Astrocyte (in vitro differentiated cells and primary cell): ENCODE measurements at places on chromosomes 11 and 22. TPM values are rescaled to one million over a fixed set of nuclear protein-coding genes. Genes with fewer than 3 reads are reported as not detected.

- H3K4me3 ChIP-seq, result no peak overlapping the region
- H3K36me3 ChIP-seq, result peaks cover 24% of the 10 kb centered on the region
Measured at GRCh38 chr11:18310800-18311340, 11.1 kb downstream of the HPS5 start.

- H3K27ac ChIP-seq, result no peak overlapping the region
- no peaks in the 10 kb centered on the region for H3K27me3 ChIP-seq
- H3K4me1 ChIP-seq, result no peaks in the 10 kb centered on the region
- no peaks in the 10 kb centered on the region for H3K36me3 ChIP-seq
Measured at GRCh38 chr22:46569055-46569847, 31.8 kb upstream of the CELSR1 start.

Gene PITPNM1
- 61.1 and 71.5 TPM in 2 replicates for total RNA-seq

- H3K27me3 ChIP-seq, result peaks cover 5% of the 10 kb centered on the region
- no peaks in the 10 kb centered on the region for H3K36me3 ChIP-seq
- no peak overlapping the region for H3K27ac ChIP-seq
- no peak for DNase-seq
Measured at GRCh38 chr11:63917692-63918506, 935 bp upstream of the RCOR2 start.

Gene GRAMD1B
- 4.9 and 6.5 TPM in 2 replicates for total RNA-seq

GRCh38 chr11:86278226-86278625 lies 23.8 kb upstream of the HIKESHI start:
- peaks cover 15% of the 10 kb centered on the region for H3K36me3 ChIP-seq
- no peak overlapping the region for H3K27ac ChIP-seq
- no peaks in the 10 kb centered on the region for H3K27me3 ChIP-seq
- H3K4me3 ChIP-seq, result no peak overlapping the region

Gene CASP5
- not detected in 2 replicates for total RNA-seq

DNA sequence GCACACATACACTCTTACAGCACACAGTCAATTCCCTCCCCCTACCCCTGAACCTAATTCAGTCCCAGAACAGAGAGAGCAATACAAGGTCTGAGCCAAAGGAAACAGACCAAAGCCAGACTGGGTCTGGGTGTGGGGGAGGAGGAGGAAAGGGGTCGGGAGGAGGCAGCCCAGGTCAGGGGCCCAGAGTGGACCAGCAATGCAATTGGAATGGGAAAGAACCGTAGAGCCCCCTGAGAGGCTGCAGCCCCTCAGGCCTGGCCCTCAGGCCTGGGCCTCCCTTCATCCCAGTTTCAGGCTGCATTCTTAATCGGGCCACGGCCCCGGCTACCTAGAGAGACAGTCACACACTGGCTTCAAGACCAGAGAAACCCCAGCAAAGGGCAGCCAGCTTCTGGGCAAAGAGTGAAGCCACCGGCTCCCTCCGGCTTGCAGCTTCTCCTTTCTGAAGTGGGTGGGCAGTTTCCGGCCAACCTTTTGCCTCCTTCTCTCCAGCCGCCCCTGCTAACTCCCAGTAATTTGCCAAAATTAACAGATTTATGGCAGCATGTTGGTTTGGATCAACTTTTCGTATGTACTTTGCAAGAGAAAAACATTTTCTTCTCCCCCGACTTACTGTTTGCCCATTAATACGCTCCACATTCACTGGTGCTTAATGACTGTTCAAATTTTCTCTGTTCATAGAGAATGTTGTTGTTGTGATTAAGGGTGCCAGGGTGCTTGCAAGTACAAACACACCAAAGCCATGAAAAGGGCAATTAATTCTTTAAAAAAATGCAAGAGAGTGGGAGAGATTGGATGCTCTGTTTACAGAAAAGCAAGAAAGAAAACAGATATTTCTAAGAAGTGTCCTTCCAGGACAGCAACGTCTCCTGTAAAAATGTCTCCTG lies 488.3 kb downstream of the MN1 start:
- H3K4me3 ChIP-seq, result no peak overlapping the region
- H3K27ac ChIP-seq, result no peak overlapping the region
- no peak for DNase-seq
- no peaks in the 10 kb centered on the region for H3K27me3 ChIP-seq
- H3K4me1 ChIP-seq, result peaks cover 23% of the 10 kb centered on the region

Gene SLN
- 4.9 and 8.0 TPM in 2 replicates for total RNA-seq

GRCh38 chr22:25566186-25566897 lies 1.9 kb downstream of the GRK3 start:
- H3K27ac ChIP-seq, result no peak overlapping the region
- peaks cover 19% of the 10 kb centered on the region for H3K27me3 ChIP-seq
- H3K4me1 ChIP-seq, result peaks cover 3% of the 10 kb centered on the region
- H3K36me3 ChIP-seq, result no peaks in the 10 kb centered on the region

Gene ARAP1
- total RNA-seq, result 31.9 and 33.8 TPM in 2 replicates

GRCh38 chr22:16586170-16586569 lies 6.4 kb downstream of the CCT8L2 start:
- no peaks in the 10 kb centered on the region for H3K27me3 ChIP-seq
- no peak overlapping the region for H3K27ac ChIP-seq
- H3K36me3 ChIP-seq, result no peaks in the 10 kb centered on the region
- H3K4me3 ChIP-seq, result no peak overlapping the region
- DNase-seq, result no peak

Gene CAVIN3
- total RNA-seq, result 51.0 and 57.3 TPM in 2 replicates

Gene MUC2
- not detected in 2 replicates for total RNA-seq

DNA sequence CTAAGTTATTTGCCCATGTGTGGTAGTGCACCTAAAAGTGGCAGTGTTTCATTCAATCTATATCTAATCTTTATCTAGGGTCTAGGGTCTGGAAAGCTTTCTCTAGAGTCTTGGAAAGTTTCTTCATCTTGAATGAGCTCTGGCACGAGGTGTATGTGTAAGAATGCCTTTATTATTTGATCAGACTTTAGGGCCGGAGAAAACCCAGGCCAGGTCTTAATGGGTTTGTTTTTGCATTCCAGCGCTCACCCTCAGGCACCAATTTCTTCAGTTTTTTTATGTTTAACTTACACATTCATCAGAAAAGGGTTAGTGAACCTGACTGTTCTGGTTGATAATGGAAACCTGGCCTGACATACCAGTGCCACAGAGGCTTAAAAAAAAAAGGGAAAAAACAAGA lies 68.3 kb upstream of the SLN start:
- no peak for DNase-seq
- no peaks in the 10 kb centered on the region for H3K27me3 ChIP-seq
- H3K4me3 ChIP-seq, result no peak overlapping the region
- peaks cover 4% of the 10 kb centered on the region for H3K4me1 ChIP-seq
- no peak overlapping the region for H3K27ac ChIP-seq

DNA sequence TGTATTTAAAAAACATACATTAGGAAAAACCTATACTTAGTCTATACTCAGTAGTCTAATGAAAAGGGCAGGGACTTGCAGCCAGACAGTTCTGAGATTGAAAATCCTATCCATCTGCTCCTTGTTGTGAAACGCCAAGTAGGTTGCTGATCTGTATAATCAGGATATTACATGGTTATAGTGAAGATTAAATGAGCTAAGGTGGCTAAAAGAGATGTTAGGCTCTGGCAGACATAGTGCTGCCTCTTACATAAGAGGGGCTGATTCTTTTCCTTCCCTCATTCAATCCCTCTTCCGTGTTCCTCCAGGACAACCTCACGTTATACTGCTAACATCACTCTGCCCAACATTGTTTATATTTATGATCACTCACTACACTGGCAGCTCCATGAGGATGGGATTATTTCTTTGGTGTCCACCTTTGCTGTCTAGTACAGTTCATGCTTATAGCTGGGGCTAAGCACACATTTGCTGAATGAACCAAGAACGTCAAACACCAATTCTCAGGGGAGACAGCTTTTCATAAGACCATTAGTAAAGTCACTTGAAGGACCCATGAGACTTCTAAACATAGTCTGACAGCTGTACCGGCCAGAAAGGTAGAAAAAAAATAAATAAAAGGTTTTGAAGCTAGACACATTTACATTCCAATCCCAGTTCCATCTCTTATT lies 46.3 kb downstream of the GAB2 start:
- DNase-seq, result no peak
- H3K4me3 ChIP-seq, result no peak overlapping the region
- H3K36me3 ChIP-seq, result no peaks in the 10 kb centered on the region
- no peaks in the 10 kb centered on the region for H3K27me3 ChIP-seq

DNA sequence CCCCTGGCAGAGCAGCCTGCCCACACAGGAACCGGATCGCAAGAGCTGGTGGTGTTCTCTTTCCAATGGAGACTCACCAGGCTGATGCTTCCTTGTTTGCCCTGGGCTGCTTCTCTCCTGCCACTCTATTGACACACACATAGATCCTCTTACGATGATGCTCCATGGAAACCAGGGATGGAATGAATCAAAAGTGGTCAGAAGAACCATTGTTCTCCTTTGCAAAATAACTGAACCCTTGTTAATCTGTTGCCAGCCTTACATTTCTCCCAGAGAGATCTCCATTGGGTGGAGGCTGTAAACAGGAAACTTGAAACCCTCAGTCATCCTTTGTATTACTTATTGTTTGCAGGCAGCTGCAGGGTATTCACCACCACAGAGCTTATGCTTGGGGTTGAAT lies 24.6 kb upstream of the LDLRAD3 start:
- H3K36me3 ChIP-seq, result no peaks in the 10 kb centered on the region
- H3K4me3 ChIP-seq, result no peak overlapping the region
- no peak for DNase-seq
- H3K27ac ChIP-seq, result no peak overlapping the region
- H3K4me1 ChIP-seq, result no peaks in the 10 kb centered on the region

DNA sequence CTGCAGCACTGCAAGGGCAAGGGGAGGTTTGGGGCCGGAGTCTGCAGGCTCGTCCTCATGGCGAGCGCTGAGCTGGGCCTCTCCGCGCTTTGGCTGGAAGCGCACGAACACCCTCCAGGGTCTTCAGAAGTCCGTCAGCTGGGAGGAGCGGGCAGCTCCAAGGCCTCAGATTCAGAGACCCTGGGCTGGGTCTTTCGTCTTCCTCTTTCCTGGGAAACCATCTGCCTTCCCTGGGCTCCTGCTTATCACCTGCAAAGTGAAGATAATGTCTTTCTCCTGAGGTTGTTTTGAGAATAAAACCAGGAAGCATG lies 525.6 kb downstream of the BRD1 start:
- no peak overlapping the region for H3K27ac ChIP-seq
- H3K36me3 ChIP-seq, result no peaks in the 10 kb centered on the region
- no peaks in the 10 kb centered on the region for H3K27me3 ChIP-seq
- H3K4me3 ChIP-seq, result no peak overlapping the region

DNA sequence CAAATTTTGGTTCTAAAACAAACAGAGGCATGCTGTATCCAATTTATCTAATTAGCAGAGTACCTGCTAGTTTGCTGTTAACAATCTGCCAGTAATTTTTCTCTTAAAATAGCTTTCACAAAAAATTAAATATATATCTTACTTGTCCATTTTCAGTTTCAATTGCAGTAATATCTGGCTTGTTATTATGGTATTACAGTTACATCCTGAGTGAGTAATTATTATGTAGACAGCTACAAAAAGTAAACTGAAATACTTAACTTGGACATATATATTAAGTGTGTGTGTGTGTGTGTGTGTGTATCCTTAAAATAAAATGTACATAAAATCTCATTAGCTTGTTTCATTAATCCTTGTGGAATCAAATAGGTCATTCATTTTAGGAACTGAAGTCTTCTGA lies 148.7 kb downstream of the LUZP2 start:
- H3K4me1 ChIP-seq, result no peaks in the 10 kb centered on the region
- no peak for DNase-seq
- H3K36me3 ChIP-seq, result no peaks in the 10 kb centered on the region
- no peak overlapping the region for H3K4me3 ChIP-seq

Gene SYT9
- total RNA-seq, result 0.14 and 0.16 TPM in 2 replicates

DNA sequence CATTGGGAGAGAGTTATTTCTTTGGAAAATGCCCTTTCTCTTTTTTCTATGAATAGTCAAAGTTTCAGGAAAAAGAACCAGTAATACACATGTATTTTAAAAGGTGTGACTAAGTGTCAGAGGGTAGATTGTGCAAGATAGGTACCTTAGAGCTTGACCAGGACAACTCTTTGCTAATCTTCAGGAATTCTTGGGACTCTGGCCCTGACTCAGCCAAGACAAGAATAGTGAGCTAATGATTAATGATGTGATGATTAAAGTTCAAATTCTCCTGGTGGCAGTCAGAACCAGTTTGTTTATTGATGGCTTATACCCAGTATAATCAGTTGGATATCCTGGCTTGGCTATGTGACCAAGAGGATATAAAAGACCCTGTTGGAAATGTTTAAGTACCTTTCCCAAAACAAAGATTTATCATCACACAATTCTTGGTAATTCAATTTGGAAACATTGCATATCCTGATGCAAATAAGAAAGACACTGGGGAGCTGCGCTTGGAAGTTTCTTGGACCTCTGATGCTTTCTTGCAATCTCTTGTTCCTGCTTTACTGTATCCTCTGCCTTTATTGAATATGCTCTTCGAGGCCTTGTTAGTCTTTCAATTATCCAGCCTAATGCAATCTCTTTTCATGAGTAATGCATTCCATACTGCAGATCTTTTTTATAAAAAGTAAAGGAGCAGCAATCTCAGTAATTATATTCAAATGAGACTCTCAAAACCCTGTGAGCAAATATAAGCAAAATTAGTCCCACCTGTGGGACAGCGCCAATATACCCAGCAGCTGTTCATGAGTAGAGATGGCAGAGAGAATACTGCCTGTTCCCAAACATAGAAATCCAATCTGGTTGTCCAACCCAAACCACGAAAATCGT lies 48.0 kb upstream of the CEP126 start:
- no peaks in the 10 kb centered on the region for H3K36me3 ChIP-seq
- peak; percentile 76 for DNase-seq
- H3K27me3 ChIP-seq, result no peaks in the 10 kb centered on the region

DNA sequence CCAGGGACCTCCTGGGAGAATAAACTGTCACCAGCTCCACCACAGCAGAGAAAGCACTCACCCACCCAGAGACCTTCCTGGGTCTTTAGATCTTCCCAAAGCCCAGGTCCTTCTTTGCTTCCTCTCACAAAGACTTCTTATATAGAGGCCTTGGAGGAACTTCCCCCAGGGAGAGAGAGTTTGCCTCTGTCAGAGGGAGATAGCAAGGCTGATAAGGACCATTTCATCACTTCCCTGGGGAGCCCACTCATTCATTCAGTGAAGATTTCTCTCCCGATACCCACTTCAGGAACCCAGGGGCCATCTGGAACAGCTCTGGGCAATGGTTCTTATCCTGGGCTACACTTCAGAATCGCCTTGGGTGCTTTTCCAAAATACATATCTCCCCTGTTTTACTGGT lies at the start of gene PRG2:
Gene PRG2, minus strand, starts transcription at position 116 of the 400 bp plus-strand sequence. CDS start 706 bp downstream, outside the sequence.
- no peak within 1 kb of the TSS for H3K27ac ChIP-seq
- H3K4me1 ChIP-seq, result no peaks in the 10 kb centered on the region
- H3K27me3 ChIP-seq, result peaks cover 12% of the 10 kb centered on the region
- DNase-seq, result no peak

- no peaks in the 10 kb centered on the region for H3K27me3 ChIP-seq
- H3K4me3 ChIP-seq, result no peak overlapping the region
- DNase-seq, result no peak
- no peak overlapping the region for H3K27ac ChIP-seq
Measured at GRCh38 chr11:47854667-47855066, 6.5 kb upstream of the NUP160 start.

Gene MYO7A
- 0.16 TPM in 1 of 2 replicates, not detected in the other for total RNA-seq

DNA sequence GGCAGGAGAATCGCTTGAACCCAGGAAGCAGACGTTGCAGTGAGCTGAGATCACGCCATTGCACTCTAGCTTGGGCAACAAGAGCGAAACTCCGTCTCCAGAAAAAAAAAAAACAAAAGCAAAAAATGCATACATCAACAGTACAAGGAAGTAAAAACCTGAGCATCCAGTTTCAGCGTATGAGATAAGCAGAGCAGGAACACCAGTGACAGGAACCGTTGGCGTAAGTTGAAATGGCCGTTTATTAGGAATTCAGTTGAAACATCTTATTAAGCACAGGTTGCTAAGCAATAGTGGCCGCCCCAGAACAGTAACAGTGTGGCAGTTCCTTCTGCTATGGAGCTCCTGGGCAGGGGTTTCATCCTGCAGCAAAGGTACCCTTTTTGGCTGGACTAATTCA lies 4.0 kb upstream of the L3MBTL2 start:
- DNase-seq, result no peak
- H3K4me3 ChIP-seq, result no peak overlapping the region
- no peak overlapping the region for H3K27ac ChIP-seq
- H3K36me3 ChIP-seq, result no peaks in the 10 kb centered on the region
- H3K27me3 ChIP-seq, result no peaks in the 10 kb centered on the region
